ENCODE measurements at places on chromosomes 2 and 18. TPM values are rescaled to one million over a fixed set of nuclear protein-coding genes. Genes with fewer than 3 reads are reported as not detected.

Gene IL1A
- total RNA-seq, result 0.17 TPM

Gene GPAT2
- 14.4 TPM for total RNA-seq

Gene RNF152
- 0.10 TPM for total RNA-seq

Gene CD302
- 0.48 TPM for total RNA-seq

- H3K4me1 ChIP-seq, result no peaks in the 10 kb centered on the region
- H3K4me3 ChIP-seq, result no peak overlapping the region
- no peak for DNase-seq
- H3K27ac ChIP-seq, result no peak overlapping the region
- H3K27me3 ChIP-seq, result peaks cover 10% of the 10 kb centered on the region
- no peaks in the 10 kb centered on the region for H3K36me3 ChIP-seq
Observed at GRCh38 chr2:183072177-183072576, 6.4 kb upstream of the DUSP19 start.

Measured in activated naive CD4-positive, alpha-beta T cell treated with anti-CD3 and anti-CD28 coated beads for 36 hours (primary cell).